ENCODE measurements at places on chromosomes 2 and 18.

DNA sequence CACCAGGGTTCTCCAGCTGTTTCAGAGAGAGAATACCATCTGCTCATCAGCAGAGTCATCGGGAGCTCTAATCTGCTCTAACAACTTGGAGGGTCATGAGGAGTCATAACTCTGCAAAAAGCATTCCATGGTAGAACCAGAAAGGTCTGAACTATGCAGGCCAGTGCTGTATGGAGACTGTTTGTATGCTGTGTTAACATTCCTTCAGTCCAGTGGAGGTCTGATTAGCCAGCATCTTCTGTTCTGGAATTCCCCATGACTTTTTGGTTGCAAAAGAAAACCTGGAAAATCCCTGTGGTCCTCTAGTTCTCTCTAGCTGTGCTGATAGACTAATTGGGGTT, 9.4 kb upstream of the ITGB6 start:
- no peak for DNase-seq

DNA sequence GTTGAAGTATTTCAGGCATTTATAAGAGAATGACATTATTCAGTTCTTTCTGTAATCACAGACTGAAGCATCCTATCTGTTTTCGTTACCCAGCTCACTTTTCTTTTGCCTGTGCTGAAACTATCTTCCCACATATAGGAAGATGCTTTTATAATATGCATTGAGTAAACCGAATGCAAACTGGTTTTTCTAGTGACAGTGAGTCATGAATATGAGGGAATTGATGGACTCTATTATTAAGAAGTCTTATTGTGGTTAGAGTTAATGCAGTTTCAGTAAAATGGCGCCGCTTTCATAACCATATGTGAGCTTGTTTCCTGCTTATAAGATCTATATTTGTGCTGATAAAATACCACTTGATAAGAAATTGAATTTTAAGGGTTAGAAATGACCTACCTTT, 59.2 kb downstream of the ACVR2A start:
- no peak for DNase-seq

DNA sequence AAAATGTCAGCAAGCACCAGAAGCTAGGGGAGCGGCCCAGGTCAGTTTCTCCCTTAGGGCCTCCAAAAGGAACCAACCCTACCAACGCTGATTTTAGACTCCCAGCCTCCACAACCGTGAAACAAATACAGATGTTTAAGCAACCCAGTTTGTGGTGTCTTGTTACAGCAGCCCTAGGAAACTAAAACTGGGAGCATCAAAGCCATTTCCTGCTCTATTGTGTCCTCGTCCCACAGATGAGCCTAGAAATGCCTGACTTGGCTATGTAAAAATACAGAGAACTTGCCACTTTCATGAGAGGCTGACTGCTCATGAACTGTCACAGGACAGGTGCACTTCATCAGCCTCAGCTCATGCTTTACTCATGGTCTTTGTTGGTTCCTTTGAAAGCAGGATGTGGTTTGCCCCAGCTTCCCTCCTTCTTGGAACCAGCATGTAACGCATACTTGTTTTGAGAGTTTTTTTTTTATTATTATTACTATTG, 97.6 kb upstream of the SLC39A10 start:
- no peak for DNase-seq

DNA sequence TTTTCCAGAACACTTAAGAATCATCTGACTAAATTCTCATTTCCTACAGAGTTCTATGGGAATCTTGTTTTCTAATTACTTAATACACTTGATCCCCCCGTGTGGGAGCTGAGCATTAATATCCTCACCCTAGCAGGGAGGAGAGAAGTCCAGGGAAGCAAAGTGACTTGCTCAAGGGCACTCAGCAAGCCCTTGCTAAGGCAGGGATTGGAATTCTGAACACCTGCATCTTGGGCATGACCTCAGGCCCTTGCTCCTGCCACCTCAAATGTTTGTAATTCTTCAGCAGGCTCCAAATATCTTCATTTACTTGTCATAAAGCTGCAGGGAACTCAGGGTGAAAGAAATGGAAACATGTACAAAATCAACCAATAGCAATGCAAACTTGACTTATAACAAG, 162.4 kb downstream of the GPD2 start:
- no peak for DNase-seq

GRCh38 chr18:12401881-12402280, 5.8 kb upstream of the PRELID3A start:
- DNase-seq, result no peak

GRCh38 chr2:147639891-147640290, 204.9 kb upstream of the ACVR2A start:
- DNase-seq, result no peak

GRCh38 chr2:16101196-16101595, 160.8 kb downstream of the MYCN start:
- no peak for DNase-seq

DNA sequence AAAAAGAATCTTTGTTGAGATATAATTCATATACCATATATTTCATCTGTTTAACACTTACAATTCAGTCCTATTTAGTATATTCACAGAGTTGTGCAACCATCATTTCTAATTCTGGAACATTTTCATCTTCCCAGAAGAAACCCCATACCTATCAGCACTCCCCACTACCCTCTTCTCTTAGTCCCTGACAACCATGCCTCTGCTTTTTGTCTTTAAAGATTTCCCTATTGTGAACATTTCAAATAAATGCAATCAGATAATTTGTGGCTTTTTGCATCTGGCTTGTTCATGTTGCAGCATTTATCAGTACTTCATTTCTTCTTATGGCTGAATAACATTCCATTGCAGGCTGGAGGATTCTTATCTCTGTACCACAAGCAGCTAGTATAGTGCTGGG, 305.9 kb upstream of the MEX3C start:
- no peak for DNase-seq

DNA sequence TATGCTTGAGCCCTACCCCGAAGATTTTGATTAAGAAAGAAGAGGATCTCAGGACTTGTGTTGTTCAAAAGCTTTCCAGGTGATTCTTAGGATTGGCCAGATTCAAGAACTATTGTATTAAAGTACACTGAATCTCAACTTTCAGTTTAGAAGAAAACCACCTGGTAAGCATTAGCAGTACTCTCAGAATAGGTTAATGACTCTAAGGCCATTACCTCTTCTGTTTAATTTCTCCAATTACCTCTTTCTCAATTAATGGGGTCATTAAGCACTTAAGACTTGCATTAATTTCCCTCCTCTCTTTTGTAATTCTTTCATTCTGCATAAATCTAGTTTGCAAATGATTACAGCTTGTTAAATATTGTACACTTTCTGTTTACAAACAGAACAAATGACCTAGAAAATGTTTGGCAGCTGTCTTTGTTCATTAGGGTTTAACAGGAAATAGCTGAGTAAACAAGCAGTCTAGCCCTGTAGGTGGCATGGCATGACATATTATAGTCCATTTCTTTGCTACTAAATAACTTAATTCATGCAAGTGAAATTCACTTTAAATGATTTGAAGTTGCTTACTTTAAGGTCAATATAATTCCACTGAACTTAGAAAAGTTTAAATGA, 20.4 kb upstream of the TDRD15 start:
- no peak for DNase-seq

DNA sequence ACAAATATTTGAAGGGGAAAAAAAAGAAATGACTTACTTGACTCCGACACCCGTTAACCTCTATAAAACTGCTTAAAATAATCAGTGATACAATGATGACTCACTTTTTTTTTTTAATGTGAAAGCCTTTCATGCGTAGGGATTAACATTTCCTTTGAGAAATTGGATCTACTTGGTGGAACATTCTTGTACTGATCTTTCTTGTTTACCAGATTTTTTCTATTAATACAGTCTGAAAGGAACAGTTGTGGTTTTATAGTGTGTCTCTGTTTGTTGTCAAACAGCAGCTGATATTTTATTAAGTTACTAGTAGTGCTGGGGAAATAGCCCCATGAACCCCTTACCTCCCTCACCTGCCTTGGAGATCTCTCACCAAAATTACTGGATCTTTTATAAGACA, 40.2 kb upstream of the NEB start:
- DNase-seq, result no peak

DNA sequence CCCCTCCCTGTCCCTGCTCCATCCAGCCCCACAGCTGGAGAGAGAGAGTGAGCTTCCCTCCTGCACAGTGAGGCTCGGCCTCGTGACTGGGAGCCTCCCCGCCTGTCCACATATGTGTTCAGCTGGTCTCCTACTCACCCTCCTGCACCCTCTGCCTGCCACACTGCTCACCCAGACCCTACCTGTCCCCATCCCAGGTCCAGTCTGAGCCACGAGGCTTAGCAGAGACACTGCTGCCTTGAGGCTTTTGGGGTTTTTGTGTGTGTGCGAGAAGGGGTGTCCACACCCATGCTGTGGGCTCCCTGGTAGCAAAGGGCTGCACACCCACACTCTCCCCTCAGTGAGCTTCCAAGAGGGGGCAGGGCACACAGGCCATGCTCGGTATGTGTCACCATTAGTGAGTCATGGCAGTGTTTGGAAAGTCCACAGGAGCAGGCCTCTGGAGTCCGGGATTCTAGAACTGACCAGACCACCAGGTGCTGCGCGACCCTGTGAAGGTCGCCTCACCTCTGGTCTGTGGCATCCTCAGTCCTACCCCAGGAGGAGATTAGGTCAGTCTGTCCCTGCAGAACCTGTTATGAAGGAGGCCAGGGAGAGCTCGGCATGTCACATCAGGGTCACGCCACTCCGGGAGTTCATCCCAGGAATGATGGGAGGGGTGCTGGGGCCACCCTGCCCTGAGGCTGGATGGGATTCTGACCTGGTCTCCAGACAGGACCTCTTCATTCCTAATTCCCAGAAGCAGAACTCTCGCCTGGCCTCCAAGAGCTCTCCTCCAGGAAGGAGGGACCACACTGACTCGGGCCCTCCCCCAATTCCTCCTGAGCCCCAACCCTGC, 39.9 kb upstream of the SMAD7 start:
- no peak for DNase-seq

DNA sequence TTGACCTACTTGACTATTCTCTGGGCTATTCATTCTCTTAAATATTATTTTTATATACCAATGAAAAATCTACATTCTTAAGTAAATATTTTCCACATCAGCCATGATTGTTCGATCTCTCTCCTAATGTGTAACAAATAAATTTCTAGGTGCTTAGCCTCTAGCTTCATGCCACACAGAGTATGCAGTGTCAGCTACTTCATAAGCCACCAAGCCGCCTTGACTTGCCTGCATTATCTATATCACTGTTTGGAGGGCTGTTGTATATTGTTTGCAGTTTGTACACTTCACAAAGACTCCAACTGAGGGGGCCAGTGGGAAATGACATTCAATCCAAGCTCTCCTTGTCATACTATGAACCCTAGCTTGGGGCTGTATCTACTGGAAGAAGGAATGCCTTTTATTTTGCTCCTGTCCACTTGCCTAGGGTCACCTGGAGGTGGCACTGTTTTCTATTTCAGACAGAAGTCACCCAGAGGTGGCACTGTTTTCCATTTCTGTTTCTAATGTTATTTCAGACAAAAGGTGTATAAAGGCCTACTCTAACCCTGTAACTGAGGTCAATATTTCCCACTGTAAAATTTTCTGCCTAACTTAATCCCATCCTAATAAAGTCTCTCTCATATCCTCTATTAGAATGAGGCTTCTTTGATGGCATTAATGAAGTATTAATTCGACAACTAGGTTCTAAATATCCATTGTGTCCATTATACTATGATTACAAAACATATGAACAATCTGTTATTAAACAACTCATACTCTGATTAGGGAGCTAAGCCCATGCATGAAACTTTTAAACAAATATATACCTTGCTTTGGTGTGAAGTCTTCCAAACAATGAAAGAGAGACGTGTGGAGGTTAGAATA, 36.4 kb downstream of the COL5A2 start:
- DNase-seq, result no peak

DNA sequence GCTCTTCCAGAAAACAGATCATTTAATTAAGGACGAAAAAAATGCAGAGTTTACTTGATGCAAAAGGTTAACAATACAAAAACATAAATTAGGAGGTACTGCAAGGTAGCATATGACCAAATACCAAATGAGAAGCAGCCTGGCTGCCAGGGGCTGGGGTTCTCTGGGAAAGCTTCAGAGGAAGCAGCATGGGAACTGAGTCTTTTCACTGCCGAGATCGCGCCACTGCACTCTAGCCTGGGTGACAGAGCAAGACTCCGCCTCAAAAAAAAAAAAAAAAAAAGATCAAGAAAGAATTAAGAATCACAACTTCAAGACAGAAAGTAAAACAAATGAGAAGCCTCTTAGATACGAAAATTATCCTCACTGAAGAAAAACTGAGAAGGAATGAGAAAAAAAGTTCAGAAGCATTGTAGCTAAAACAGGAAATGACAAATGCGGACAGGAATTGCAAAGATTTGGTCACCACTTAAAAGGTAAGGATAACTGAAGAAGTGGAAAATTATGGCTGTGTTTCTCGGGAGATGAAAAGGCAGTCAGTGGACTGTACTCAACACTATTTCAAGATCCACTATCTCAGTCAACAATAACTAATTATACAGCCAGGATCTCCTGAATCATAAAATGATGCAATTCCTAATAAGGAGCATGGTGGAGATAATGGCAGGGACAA, 4.3 kb downstream of the SEPTIN10 start:
- no peak for DNase-seq

- DNase-seq, result no peak
Observed at GRCh38 chr2:124559236-124559635, 534.1 kb downstream of the CNTNAP5 start.

- DNase-seq, result no peak
Observed at GRCh38 chr2:111057045-111057444, 63.7 kb upstream of the BCL2L11 start.

- no peak for DNase-seq
Observed at GRCh38 chr2:70143314-70144150, 47.3 kb downstream of the C2orf42 start.

DNA sequence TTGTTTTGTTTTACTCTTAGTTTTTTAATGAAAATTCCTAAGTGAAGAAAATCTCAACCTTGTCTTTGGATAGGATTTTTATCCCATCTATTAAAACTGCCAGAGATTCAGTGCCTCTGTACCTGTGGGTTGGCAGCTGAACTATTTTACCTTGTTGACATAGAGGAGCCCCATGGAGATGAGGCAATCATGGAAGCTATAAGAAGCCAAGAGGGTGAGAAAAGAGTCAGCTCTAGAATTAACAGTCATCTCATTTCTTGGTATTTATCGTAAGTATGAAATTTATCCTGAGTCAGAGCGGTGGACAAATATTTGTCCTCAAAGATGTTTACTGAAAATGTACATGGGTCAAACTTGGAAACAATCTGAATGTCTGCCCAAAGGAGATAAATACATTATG, 35.8 kb upstream of the PGAP1 start:
- no peak for DNase-seq

DNA sequence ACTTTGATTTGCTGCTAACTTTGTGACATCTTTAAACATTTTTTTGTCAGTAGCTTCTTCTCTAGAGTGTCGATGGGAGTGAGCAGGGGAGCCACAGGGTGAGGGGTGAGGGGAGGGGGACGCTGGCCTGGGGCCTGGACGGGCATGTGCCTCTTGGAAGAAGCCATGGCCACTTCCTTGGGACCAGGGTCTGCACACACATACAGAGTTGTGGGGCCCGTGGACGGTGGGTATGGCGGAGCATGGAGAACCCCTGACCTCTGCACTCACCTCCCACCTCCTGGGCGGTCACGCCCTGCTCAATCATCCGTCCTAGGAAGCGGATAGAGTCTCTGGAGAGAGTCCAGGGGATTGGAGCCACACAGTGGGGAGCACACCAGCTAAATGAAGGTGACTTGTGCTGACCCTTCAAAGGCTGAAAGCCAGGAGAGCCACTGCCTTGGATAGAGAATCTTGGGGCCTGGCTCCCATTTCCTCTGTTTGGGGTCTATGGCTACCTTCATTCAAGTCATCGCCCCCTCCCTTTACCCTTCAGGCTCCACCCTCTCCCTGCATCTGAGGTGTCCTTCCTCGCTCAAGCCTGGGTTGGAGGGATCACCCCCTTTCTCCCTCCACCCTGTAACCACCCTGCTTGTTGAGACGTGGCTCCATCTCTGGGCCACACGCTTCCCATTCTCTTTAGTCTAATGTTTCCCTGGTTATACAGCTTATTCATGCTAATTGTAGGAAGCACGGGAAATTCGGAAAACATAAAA, 63.9 kb upstream of the HAAO start:
- DNase-seq, result no peak

All from NCI-H187 (cell line).